ENCODE measurements at places on chromosomes 6 and 20. TPM values are rescaled to one million over a fixed set of nuclear protein-coding genes. Genes with fewer than 3 reads are reported as not detected.

Gene DTNBP1
- 73.0 TPM for total RNA-seq

Gene NKX2-2
- not detected for total RNA-seq

Gene KIF3B
- 16.8 TPM for total RNA-seq

Gene HLA-DOB
- 109 TPM for total RNA-seq

Gene TAP2
- 135 TPM for total RNA-seq

Gene PRDM13
- total RNA-seq, result not detected

Measured in B cell (primary cell).